ENCODE measurements at places on chromosomes 1 and 21.
A peak's percentile ranks its signal among the peaks of the same experiment; 100 is the strongest.

- DNase-seq, result peak; percentile 12
Observed at GRCh38 chr21:21179619-21180298, 181.6 kb downstream of the NCAM2 start.

GRCh38 chr1:121538943-121539575 lies 354.3 kb downstream of the SRGAP2C start:
- DNase-seq, result no peak

DNA sequence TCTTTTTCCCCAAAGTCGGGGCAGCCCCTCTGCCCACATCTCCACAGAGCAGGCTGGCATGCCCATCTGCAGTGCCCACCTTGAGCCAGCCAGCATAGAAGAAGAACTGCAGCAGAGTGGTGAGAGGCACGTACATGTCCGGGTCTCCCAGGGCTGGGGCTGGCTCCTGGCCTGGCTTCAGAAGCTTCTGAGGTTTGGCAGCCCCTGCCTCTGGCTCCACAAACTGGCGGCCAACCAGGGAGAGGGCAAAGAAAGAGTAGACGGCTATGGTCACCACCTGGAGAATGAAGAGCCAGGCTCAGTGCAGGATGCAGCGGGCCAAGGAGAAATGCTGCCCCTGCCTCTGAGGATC lies 3.0 kb downstream of the BEST4 start:
- DNase-seq, result no peak

GRCh38 chr1:238468068-238468467 lies 577.3 kb upstream of the ZP4 start:
- no peak for DNase-seq

DNA sequence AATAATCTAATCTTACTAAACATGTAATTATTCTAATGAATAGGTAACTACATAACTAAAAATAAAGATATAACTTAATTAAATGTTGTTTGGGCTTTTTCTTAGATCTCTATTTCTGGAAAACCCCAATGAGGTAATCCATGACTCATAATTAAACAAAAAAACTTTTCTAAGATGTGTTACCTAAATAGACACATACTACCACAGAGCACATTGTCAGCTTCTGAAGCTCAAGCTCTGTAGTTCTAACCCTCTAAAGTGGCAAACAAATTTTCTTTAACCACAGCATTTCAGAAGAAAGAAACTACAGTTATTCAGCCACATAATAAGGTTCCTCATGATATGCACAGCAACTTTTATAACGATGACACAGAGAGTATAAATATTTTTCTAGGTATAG lies 4.2 kb downstream of the OR6K3 start:
- DNase-seq, result no peak

DNA sequence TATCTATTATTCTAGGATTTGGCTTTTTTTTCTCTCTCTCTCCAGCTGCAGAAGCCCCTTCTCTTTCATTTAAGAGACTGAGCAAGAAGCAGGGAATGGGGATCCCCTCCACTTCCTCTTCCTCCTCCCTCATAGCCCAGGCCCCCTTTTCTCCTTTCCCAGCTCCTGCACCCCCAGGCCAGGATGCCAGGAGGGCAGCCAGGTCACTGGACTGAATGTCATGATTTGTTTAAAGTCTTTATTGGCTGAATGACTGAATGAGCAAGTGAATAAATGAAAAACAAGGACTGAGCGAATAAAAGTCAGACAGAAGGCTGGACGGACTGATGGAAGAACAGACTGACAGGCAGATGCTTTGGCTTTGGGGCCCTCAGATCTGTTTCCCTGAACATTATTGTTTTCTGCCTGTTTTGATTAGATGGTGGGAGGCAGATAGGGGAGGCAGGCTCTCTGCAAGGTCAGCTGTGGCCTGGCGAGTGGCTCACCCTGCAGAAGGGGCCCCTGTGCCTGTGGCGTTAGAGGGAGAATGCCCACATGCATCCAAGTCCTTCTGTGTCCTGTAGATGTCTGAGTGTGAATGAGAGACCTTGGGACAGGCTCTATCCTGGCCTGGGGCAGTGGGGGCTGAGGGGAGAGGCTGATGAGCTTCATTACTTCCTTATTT lies 20.3 kb upstream of the ADGRB2 start:
- DNase-seq, result no peak

GRCh38 chr1:241413386-241413785 lies 56.4 kb upstream of the RGS7 start:
- no peak for DNase-seq

GRCh38 chr1:165287329-165287728 lies 69.2 kb downstream of the LMX1A start:
- no peak for DNase-seq

GRCh38 chr1:158686111-158687009 lies at the start of gene SPTA1:
Gene SPTA1, minus strand, starts transcription at chr1:158686715. Its CDS starts 198 bp downstream, at chr1:158686517.
- DNase-seq, result no peak

DNA sequence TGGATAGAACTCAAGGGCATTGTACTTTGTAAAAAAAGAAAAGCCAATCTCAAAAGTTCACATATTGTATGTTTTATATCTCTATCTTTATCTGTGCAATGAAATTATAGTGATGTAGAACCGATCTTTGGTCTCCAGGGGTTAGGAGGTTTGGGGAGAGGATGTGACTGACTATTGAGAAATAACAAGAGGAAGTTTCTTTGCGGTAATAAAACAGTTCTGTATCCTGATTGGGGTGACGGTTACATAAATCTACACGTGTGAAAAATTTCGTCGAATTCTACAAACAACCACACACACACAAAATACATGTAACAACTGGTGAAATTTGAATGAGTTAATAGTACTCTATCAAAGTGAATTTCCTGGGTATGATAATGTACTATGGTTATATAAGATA lies 10.6 kb upstream of the OR2T33 start:
- no peak for DNase-seq

GRCh38 chr1:14952626-14953314 lies 200.8 kb upstream of the TMEM51 start:
- DNase-seq, result no peak

DNA sequence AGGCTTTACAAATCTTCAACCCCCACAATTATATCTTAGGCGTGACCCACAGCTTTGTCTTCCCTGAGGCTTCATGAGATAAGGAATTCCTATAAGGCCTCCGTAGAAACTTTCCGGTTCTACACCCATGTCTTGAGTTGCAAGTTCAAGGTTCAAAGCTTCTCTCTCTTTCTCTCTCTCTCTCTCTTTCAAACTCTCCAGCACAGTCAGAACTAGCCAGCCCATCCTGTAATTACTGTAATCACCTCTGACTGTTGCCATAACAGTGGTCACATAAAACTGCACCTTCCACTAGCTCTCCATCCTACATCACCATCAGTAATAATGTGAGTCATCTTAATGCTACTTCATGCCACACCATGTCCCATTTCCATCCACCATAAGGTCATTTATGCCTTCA lies 90.0 kb upstream of the NFASC start:
- DNase-seq, result no peak
